T-helper 17 cell (primary cell): ENCODE measurements at places on chromosomes 16 and 17. TPM values are rescaled to one million over a fixed set of nuclear protein-coding genes. Genes with fewer than 3 reads are reported as not detected.

DNA sequence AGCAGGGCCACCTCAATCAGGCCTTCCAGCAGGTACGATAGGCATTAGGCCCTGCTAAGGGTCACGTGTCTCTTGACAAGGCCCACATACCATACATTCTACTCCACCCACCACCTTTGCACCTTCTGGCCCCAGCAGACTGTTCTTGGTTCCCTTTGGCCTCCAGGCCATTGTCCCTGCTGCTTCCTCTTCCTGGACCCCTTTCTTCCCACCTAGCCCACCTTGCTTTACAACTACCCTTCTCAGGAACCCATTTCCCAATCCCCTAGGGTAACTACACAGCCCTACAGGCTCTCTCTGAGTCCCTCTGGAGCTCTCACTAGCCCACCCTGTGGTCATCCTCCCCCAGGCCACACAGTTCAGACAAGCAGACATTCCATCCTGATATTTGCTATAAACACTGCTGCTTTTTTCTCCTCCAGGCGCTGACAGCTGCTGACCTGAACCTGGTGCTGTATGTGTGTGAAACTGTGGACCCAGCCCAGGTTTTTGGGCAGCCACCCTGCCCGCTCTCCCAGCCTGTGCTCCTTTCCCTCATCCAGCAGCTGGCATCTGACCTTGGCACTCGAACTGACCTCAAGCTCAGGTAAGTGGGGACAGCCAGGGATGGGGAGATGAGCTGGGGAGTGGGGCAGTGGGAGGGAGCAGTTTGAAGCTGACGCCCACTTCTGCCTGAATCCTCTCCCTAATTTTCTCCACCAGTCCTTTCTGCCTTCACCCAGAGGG is 1.4 kb upstream of the NRN1L start:
- no peak overlapping the region for H3K4me3 ChIP-seq
- DNase-seq, result no peak
- peaks cover 4% of the 10 kb centered on the region for H3K4me1 ChIP-seq
- H3K27me3 ChIP-seq, result no peaks in the 10 kb centered on the region
- peak overlapping the region; percentile 87 for H3K27ac ChIP-seq

DNA sequence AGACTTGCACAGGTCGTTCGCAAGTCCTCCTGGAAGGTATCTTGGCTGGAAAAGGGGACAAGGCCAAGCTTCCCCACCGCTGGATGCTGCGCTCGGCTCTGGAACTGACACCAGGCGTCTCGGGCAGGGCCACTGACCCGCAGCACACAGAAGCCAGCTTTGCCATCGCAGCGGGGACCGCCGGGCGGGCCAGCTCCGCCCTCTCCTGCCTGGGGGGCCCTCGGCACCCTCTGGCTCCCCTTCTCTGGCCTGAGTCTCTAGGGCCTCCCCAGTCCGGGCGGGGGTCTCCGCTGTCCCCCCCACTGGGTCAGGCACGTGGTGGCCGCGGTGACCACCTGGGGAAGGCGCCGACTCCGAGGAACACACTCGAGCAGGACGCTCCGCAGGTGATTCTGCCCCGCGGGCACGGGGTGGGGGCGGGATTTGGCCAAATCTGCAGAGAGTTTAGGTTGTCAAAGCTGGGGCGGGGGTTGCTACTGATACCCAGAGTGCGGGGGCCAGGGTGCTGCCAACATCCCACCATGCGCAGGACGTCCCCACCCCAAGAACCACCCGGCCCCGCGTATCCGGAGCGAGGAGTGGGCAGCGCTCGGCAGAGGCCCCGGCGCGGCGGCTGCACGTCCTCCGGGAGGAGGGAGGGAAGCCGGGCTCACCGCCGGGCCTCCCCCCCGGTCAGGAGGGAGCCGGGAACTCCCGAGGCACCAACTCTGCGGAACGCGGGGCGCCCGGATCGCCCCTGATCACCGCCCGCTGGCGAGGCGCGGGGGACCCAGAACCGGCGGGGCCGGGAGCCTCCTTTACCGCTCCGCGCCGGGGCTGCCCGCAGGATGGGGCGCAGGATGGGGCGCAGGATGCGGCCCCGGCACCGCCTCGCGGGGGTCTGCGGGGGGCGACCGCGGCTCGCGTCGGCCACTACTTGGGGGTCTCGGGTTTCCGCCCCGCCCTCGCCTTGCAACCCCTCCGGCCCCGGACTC is 744 bp upstream of the METRNL start:
- peak; percentile 25 for DNase-seq
- peaks cover 14% of the 10 kb centered on the region for H3K4me1 ChIP-seq
- H3K4me3 ChIP-seq, result peak overlapping the region; percentile 77
- no peak overlapping the region for H3K27ac ChIP-seq

DNA sequence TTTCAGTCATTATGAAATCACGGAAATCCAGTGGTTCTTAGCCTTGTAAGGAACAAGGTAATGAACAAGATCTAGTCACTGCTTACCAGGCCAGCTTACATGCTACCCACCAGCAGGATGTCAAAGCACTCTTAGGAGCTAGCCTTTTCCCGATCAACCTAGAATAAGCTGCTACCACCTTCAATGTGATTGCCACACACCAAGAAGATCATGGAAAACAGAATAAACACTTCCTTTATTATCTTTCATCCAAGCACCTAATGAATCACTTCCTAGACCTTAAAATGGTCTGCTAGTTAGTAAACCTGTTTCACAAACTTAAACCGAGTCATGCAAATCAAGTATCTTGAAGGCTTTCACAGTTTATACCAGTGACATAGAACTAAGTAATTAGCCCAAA is 5.0 kb downstream of the BBS2 start:
- H3K27me3 ChIP-seq, result no peaks in the 10 kb centered on the region
- peaks cover 3% of the 10 kb centered on the region for H3K36me3 ChIP-seq
- peak overlapping the region; percentile 14 for H3K27ac ChIP-seq
- DNase-seq, result no peak

- DNase-seq, result no peak
- no peak overlapping the region for H3K4me3 ChIP-seq
- H3K4me1 ChIP-seq, result no peaks in the 10 kb centered on the region
- H3K27ac ChIP-seq, result no peak overlapping the region
Measured at GRCh38 chr16:51951668-51952298, 595.2 kb downstream of the TOX3 start.

DNA sequence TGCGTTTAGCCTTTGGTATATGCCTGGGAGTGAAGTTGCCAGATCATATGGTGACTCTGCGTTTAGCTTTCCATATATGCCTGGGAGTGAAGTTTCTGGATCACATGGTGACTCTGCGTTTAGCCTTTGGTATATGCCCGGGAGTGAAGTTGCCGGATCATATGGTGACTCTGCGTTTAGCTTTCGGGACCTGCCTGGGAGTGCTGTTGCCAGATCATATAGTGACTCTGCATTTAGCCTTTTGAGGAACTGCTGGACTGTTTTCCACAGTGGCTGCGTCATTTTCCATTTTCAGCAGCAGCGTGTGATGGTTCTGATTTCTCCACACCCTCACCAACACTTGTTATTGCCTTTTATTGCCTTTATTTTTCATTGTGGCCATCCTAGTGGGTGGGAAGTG is 73.0 kb downstream of the OR1D5 start:
- no peak for DNase-seq
- H3K4me3 ChIP-seq, result no peak overlapping the region
- H3K4me1 ChIP-seq, result no peaks in the 10 kb centered on the region
- no peak overlapping the region for H3K27ac ChIP-seq

The OR1A1 gene
- not detected for total RNA-seq
